ENCODE measurements at places on chromosomes 13 and 19.

DNA sequence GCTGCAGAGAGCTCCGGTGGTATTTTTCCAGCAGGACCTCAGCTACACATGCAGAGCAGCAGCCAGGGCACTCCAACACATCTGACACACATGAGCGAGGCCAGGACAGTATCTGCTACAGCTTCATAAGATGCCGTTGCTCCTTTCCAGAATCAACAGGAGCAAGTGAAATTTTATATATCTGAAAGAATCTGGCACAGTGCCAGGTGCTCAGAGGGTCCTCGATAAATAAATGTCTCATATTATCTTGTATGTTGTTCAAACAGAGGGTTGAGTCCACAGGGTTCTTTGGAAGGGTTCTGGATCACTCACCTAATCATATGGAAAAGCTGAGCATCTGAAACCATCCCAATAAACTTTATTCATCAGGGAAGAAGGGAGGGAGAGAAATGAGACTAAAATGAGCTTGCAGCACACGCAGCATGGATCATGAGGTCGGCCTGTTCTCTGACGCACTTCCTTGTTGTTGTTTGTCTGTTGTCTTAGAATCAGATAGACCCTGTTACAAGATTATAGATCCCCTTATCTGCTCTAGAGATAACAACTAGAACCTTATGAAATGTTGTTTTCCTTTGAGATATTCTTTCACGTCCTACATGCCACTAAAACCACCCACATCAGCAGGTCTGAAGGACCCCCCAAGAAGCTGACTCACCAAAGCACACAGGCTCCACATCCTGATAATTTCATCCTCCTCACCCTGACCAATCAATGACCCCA, 3.2 kb upstream of the METTL21C start:
- no peak for DNase-seq

DNA sequence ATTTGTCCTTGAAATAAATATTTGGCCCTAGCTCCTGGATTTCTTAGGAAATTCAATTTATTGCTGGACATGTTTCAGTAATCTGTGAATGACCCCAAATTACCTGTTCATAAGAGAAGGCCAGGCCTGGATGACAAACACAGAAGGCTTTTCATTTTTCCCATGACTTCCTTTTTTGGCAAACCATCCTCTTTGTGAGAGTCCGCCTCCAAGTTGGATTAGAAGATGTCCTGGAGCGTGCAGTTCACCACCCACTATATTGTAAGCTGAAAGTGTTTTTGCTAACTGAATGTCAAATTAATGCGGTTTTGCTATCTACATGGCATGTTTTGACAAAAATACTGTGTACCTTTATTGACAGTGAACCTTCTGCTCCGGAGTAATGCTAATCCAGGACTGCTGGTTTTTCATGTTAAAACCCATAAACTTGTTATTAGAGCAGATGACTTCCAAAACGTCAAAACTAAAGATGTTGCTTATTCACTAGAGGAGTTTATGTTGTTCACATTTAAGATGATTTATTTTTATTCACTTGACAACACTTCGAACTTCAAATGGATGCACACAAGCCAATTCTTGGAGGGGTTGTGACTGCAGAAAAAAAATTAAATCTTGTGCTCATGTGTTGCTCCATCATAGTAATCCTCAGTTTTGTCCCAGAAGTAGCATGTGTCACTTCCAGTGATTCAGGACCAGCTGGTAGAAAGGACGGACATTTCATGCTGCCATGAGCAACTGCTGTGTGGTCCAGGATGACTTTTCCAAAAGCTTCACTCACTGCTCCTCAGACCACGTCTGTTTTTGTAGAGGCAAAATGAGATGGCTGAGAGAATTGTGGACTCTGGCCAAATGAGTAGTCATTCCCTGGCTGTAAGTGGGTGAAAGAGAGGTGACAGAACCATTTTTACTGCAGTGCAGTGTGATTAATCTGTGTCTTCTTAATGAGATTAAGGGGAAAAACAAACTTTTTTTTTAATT, 71.0 kb downstream of the ITGBL1 start:
- peak; percentile 37 for DNase-seq

DNA sequence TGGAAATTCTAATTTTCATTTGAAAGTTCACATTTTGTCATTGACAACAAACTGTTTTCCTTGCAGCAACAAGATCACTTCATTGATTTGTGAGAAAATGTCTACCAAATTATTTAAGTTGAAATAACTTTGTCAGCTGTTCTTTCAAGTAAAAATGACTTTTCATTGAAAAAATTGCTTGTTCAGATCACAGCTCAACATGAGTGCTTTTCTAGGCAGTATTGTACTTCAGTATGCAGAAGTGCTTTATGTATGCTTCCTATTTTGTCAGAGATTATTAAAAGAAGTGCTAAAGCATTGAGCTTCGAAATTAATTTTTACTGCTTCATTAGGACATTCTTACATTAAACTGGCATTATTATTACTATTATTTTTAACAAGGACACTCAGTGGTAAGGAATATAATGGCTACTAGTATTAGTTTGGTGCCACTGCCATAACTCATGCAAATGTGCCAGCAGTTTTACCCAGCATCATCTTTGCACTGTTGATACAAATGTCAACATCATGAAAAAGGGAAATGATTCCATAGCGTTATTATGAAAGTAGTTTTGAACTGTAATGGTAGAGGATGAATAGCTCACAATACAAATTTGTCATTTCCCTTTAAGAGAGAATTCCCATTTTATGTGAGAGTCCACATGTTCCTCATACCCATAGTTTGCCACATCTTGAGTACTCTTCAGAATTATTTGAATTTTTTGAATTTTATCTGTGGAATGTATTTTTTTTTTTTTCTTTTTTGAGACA, 2.6 kb downstream of the BRCA2 start:
- DNase-seq, result no peak

DNA sequence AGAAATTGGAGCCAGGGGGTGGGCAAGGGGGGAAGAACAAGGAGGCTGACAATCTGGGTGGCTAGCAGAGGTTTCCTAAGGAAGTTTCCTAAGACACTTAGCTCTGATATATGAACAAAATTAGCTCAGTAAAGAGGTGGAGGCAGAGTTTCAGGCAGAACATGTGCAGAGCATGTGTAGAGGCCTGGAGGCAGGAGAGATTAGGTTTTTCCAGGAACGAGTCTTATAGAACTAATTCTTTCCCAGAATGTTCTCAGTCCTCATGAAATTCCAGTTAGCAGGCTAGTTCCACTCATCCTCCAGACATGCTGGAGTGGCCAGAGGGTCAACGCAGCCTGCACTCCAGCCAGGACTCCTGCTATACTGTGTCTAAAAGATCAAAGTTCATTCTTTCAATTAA, 184.7 kb downstream of the LACC1 start:
- no peak for DNase-seq

GRCh38 chr19:10290357-10290875, 664 bp downstream of the ICAM5 start:
- DNase-seq, result no peak

Measured in HFF-Myc (cell line).